ENCODE measurements at places on chromosomes 2 and 18.
A peak's percentile ranks its signal among the peaks of the same experiment; 100 is the strongest.

DNA sequence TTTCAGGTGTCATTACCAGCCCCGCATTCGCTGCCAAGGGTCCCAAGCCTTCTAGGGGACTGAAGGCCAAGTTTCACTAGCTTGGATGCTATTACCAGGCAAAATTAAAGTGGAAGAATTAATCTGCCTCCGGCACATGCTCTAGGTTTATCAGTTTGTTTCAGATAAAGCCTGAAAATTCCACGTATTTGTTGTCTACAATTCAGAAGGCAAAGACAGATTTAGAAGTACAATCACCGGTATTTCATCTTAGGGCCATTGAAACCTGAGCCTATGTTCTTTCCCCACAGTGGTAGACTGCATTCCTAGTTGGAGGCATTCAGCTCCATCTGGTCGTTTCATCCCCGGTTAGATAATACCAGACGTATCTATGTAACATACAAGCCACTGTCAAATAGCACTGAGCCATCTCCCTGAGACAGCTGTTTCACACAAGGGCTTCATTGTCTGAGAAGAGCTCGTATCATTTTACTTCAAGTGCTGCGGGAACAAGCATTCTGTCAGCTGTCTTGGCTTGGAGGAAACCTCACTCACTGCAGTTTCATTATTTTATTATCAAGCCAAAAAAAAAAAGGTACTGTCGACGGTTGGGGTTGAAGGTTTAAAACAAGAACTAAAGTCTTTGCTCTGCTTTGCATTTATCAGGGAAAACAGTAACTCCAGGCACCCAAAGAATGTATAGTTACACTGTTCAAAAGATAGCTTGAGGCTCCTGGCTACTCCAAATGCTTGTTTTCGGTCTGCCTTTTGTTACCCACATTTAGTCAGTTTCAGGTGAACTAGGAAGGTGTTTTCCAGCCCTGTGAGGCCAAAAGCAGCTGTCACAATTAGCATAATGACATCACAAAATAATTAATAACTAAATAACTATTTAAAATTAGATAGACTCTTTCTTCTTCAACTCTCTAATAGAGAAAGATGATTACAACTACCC lies 76.7 kb downstream of the TGIF1 start:
- DNase-seq, result no peak

DNA sequence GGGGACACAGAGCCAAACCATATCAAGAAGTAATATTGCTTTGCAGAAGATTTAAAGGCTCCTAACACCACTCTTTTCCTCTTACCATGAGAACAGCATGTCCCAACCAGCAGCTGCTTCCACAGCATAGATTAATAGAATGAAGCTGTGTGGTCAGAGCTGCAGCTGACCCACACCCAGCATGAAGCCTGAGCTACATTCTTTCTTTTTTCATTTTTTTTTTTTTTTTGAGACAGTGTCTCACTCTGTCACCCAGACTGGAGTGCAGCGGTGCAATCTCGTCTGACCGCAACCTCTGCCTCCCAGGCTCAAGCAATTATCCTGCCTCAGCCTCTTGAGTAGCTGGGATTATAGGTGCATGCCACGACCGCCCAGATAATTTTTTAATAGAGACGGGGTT lies 289.8 kb downstream of the RAD51AP2 start:
- no peak for DNase-seq

GRCh38 chr2:65530547-65531320 lies 98.3 kb upstream of the SPRED2 start:
- no peak for DNase-seq

GRCh38 chr2:145541028-145541427 lies 1021.1 kb upstream of the ZEB2 start:
- DNase-seq, result no peak

DNA sequence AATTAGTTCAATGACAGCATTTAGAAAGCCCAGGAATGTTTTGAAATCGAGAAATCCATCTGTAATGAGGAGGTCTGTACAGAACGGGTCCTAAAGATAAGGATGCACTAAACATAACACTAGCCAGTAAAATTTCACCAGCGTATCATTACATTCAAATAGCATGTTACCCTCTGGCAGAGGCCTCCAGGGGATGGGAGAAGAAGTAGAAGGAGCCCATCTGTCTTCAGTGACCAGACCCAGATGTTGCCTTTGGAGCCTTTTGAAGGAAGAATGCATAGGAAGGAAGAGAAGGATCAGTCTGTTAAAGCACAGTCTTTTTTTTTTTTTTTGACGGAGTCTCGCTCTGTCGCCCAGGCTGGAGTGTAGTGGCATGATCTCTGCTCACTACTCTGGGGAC lies 86.1 kb upstream of the BCL2L11 start:
- no peak for DNase-seq

GRCh38 chr2:28408764-28409599 lies 16.3 kb downstream of the FOSL2 start:
- DNase-seq, result peak; percentile 76

GRCh38 chr2:86139981-86140380 lies 33.9 kb downstream of the PTCD3 start:
- no peak for DNase-seq

DNA sequence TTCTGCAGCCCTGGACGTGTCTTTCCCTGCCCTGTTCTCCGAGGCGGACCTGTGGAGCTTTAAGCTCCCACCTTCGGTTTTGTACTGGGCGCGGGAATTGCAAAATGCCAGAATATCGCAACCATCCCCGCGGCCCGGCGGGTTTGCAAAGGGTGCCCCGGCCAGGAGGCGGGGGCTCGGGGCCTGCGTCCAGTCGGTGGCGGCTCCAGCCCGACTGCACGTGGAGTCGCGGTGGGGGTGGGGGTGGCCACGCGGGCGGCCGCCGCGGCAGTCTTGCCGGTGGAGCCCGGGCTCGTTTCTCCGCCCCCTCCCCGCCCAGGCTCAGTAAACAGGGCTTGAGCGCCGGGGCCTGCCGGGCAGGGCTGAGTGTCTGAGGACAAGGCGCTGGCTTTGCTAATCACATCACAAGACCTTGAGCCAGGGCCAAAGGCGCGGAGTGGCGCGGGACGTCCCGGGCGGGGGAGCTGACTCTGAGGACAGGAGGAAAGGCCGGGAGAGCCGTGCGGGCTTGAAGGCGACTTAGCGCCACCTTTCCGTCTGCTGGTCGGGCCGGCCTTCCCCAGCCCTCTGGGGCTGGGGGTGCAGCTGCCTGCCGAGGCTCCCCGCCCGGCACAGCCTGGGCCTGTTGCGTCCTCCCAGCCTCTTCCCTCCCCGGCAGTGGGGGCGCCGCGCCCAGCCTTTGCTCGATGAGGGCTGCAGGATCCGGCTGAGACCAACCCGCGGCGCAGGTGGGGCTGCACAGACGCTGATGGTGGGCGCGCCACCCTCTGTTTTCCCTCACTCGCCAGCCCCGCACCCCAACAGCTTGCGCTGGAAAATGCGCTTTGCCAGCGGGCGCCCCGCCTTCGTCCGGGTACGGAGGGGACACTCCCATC lies 786 bp upstream of the ZFP36L2 start:
- peak; percentile 57 for DNase-seq

- DNase-seq, result peak; percentile 28
These were observed 2.9 kb upstream of the MAL start for GRCh38 chr2:95022309-95023221.

GRCh38 chr2:69985688-69986087 lies 24.3 kb upstream of the ASPRV1 start:
- no peak for DNase-seq

DNA sequence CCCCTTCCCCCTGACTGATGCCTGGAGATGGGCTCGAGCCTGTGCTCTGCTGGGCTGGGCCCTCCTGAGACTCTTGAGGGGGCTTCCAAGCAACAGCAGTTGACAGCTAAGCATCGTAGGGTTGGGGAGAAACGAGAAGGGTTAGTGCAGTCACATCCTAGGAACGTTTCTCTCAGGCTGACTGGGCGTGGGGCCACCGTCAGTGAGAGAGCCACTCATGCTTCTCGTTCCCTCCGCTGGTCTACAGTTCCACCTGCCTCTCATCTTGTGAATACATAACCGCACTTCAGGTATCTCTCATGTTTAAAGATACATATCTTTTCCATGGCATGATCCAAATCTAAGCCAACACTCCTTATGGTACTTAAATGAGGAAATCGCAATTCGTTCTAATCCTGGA lies 66.4 kb downstream of the TRAPPC12 start:
- no peak for DNase-seq

- DNase-seq, result no peak
These were observed 158.9 kb upstream of the BOD1L2 start for GRCh38 chr18:56988022-56988421.

DNA sequence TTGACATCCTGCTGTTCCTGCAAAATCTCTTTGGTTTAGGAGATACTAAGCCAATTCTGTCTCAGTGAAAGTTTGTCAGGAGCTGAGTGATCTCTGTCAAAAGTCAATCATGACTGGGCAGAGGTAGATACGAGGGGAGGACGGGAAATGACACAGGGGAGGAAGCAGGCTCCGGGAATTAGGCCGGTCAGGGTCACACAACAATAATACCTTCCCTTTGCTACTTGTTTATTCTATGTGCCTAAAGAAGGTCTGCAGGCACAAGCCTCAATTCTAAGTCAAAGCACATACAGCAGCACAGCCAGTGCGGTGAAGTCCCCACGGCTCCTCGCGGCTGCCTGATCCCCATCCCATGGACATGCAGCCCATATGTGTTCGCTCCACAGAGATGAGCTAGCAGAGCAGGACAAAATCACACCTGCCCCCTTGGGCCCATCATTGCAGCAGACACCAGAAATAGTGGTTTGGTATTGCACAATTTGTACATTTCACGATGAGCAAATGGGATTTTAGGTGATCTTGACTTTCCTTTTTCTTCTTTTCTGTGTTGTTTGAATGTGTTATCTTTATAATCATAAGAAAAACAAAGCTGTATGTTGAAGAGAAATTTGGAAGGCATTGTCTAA lies 141.4 kb downstream of the VAPA start:
- no peak for DNase-seq

GRCh38 chr2:223055836-223056235 lies 3.8 kb downstream of the KCNE4 start:
- DNase-seq, result no peak

DNA sequence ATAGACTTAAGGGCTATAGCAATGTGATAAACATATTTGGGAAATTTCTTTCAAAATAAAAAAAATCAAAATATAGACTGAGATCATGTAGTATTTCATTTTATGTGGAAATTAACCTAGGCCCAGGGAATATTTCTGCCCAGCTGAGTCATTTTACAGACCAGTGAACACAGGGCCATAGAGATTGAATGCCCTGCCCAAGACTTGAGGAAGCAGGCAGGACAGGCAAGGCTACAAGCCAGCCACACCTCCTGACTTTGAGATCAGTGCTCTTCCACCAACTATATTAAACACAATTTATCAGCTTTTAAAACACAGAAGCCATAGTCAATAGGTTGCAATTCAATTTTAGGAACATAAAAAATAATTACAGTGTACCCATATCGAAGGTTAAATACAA lies 12.9 kb downstream of the CCDC148 start:
- no peak for DNase-seq

DNA sequence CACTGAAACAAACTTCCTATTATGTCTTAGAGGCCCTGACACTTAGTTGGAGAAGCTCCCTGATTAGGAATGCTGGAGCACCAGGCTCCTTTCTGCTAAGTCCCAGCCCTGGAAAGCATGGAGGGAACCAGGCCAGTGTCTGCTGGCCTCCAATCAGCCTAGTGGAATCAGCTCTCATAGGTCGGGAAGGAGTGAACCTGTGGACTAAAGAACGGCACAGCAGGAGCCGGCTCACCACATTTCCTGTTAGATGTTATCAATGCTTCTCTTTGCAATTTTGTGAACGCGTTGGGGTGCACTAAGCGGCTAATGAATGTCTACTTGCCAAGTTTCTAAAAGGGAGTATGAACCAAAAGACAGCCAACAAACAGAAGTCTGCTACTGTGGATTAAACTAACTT lies 296.6 kb downstream of the NAPG start:
- no peak for DNase-seq

- no peak for DNase-seq
These were observed 72.2 kb downstream of the MAP2 start for GRCh38 chr2:209495855-209496585.

GRCh38 chr2:69241664-69242514 lies 145.1 kb downstream of the GFPT1 start:
- DNase-seq, result no peak

- DNase-seq, result no peak
These were observed 20.4 kb upstream of the SANBR start for GRCh38 chr2:61045226-61045625.

GRCh38 chr2:98329549-98329948 lies 16.7 kb upstream of the CNGA3 start:
- no peak for DNase-seq

DNA sequence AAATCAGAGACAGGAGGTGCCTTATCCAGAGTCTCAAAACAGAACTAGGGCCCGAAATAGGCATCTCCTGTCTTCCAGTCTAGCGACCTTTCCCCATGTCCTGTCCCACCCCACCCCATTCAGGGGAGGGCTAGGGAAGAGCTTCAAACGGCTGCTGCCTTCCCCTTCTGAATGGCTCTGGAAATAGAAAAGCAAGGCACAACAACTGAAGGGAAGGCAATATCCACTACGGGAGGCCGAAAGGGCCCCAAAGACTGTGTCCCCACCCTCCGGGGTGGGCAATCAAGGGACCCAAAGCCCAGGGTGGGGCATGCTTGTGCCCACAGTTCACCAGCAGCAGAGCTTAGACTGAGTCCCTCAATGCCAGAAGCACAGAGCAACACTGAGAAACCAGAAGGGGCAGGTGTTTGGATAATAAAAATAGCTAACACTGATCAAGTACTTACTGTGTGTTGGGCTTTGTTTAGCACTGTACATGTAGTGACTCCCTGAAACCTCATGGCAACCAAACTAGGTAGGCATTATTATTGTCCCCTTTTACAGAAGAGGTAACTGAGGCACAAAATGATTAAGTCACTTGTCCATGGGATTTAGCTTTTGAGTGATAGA lies 38.5 kb downstream of the CYRIA start:
- no peak for DNase-seq

DNA sequence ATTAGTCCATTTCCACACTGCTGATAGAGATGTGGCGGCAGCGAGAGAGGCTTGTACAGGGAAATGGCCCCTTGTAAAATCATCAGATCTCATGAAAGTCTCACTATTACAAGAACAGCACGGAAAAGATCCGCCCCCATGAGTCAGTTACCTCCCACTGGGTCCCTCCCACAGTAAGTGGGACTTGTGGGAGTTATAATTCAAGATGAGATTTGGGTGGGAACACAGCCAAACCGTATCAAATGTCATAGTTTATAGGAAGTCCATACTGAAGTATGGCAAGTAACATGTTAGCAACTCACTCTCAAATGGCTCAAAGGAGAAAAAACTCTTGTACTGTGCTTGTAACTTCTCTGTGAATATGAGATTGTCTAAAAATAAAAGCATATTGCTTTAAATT lies 56.1 kb downstream of the FARP2 start:
- no peak for DNase-seq

- no peak for DNase-seq
These were observed 19.6 kb upstream of the YPEL5 start for GRCh38 chr2:30127016-30127893.

GRCh38 chr2:191961556-191961955 lies 114.7 kb upstream of the CAVIN2 start:
- no peak for DNase-seq

Data from effector memory CD8-positive, alpha-beta T cell (primary cell).